ENCODE measurements at places on chromosomes 16 and 17.
A peak's percentile ranks its signal among the peaks of the same experiment; 100 is the strongest.

GRCh38 chr17:67399676-67400075 is 22.6 kb downstream of the PITPNC1 start:
- DNase-seq, result no peak

DNA sequence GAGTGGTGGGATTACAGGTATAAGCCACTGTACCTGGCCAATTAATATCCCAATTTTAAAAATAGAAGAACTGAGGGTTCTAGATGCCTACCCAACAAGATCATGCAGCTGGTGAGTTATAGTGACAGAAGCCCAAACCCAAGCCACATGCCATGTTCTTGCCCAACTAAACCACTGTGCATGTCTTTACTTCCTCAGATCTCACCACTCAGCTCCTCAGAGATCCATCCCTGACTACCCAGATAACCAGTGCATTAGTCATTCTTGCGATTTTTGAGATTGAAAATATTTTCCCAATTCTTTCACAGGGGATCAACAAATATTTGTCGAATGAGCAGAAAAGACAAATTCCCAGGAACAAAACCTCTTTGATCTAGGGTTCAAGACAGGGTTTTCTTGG is 303.1 kb downstream of the CBLN1 start:
- DNase-seq, result no peak

DNA sequence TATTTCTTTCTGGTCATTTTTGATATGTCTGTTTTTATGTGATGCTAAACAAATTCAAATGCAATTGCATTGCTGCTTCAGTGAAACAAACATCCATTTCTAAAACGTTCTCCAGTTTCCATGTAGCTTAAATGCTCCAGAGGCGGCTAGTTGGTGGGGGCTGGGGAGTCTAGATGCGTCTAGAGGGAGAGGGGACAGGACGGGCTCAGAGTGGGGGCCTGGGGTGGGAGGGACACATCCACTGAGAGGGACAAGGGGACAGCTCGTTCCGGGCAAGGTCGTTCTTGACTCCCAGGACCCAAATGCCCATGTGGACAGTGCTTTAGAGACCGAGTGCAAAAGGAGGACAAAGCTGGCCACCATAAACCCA is 102.3 kb downstream of the FOXL1 start:
- no peak for DNase-seq

DNA sequence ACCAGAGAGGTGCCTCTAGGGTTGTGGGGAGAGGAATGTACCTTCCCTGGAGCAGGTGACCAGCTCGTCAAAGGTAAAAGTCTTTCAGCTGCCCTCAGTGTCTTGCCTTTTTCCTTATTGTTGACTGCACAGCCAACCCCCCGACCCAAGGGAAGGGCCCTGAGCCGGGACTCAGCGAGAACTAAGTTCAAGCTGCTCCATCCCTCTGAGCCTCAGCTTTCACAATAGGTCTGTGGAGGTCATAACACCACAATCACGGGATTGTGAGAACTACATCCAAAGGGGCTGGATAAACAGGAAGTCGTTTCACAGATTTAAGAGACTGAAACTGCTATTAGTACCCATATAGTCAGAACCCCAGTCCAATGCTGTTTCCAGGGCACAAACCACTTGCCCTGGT is 2.6 kb upstream of the KRT36 start:
- no peak for DNase-seq

DNA sequence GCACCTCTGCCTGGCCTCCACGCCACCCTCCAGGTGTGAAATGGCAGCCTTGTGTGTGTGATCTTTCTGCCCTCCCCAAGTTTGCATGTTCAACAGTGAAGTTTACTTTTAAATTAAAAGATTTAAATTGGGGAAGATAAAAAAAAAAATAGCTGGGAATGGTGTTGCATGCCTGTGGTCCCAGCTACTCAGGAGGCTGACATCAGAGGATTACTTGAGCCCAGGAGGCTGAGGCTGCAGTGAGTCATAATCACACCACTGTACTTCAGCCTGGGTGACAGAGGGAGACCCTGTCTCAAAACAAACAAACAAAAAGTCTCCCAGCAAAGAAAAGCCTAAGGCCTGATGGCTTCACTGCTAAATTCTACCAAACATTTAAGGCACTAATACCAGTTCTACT is 35.4 kb upstream of the RNF43 start:
- DNase-seq, result no peak

GRCh38 chr17:43443381-43443780 is 40.4 kb upstream of the DHX8 start:
- DNase-seq, result no peak

DNA sequence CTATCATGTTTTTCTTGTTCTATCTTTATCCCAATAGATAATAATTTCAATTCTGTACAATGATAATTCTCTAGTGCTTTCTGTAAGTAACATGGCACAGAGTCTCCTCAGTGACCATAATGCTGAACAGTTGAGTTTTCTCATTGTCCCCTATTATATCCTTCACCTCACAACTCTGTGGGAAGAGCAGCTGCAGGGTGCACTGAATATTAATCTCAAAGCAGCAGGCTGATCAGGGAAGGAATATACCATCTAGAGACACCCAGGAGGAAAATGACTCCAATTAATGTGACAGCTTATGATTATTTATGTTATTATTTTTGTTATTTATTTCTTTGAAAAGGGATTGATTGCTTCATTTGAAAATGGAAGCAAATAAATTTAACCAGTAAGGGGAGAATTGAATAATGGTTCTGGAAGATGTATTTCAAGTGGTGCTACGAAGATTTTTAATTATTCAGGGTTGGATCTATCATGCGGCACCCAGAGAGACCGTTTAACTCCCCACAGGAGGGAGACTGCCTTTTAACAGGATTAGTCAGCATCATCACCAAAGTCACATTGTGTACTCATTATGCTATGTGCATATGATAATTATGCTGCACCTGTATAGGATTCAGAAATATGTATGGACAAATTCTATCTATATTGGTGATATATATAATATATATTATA is 1015.7 kb upstream of the GOT2 start:
- no peak for DNase-seq

GRCh38 chr17:81832608-81833159 is 407 bp downstream of the MCRIP1 start:
- DNase-seq, result peak; percentile 46

DNA sequence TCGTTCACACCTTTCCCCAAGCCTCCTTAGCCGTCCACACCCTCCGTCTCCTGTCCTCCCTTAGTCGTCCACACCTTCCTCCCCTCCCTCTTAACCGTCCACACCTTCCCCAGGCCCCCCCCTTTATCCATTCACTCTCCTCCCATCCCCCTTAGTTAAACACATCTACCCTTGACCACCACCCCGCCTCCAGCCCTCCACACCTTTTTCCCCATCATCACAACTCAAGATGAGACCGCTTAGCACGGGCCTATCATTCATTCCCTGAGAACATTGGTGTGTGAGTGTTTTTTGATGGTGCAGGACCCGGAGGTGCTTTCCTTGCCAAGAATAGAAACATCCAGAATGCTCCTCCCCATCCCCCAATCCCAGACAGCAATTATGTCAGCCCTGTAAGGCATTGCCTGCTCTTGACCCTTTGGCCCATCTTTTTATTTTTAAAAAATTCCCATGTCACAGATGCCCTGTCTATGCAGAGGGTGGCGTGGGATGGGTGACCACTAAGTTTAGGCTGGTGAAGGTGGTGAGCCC is 1.4 kb downstream of the TENT4B start:
- DNase-seq, result no peak

- no peak for DNase-seq
Measured at GRCh38 chr17:77513045-77513444, 372.3 kb downstream of the SEC14L1 start.

DNA sequence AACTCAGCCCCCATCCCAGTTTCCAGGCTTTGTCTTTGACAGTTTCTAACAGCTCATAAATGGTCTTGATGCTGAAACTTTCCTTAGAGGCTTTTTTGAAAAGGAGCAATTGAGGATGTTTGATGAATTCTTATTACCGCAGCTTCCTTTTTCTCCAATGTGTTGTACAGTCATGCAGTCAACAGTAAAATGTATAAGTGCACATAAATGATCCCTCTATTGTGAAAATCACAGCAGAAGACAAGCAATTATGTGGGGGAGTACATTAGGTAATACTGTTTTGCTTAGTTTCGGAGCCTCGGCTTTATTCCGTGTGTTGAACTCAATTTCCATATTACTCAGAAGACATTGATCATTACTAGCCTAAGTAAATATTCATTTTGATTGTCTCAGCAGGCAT is 673.7 kb downstream of the CDH8 start:
- DNase-seq, result no peak

GRCh38 chr17:17874478-17874877 is 37.7 kb upstream of the SREBF1 start:
- no peak for DNase-seq

- DNase-seq, result no peak
Measured at GRCh38 chr16:80741724-80742123, 62.7 kb downstream of the CDYL2 start.

DNA sequence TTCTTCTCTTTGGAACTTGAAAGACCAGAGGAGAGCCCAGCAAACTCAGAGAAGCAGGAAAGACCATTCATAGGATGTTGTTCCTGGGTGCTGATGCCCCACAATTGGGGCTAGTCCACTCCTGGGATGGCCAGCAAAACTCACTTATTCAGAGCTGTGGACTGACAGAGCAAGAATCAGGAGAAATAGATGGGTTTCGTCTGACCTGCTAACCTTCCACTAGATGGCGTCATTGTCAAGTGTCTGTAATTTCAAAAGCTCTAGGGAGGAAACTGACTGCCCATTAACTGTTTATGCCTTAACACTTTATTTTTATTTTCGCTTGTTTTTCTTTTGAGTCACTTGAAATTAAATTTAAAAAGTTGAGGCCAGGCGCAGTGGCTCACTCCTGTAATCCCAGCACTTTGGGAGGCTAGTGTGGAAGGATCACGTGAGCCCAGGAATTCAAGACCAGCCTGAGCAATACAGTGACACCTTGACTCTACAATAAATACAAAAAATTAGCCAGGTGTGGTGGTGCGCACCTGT is 28.7 kb upstream of the MILR1 start:
- DNase-seq, result no peak

- no peak for DNase-seq
Measured at GRCh38 chr17:39400547-39401411, 647 bp downstream of the FBXL20 start.

- DNase-seq, result no peak
Measured at GRCh38 chr17:17698869-17699351, 17.7 kb downstream of the RAI1 start.

DNA sequence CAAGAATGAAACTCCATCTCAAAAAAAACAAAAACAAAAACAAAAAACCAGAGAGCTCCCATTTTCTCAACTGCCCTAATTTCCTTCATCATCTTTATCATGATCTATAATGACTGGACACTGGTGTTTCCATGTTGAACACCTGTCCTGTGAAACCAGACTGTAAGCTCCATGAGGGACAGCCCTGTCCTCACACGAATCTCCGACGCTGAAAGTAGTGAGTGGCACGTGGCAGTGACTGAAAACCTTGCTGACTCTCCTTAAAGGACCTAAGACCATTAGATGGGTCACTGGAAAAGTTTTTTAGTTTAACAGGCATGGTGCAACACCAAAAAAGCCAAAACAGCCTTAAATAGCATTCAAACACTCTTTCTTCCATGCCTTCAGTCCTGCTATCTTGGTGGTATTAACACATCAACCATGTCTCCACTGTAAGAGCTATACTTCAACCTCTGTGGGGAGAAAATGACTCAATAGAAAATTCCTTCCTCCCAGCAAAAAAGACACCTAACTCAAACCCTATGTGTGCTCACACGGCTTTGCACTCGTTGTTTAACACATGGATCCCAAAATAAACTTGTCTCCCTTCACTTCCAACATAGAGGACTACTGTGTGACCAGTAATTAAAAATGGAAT is 8.3 kb downstream of the AXIN2 start:
- DNase-seq, result no peak

DNA sequence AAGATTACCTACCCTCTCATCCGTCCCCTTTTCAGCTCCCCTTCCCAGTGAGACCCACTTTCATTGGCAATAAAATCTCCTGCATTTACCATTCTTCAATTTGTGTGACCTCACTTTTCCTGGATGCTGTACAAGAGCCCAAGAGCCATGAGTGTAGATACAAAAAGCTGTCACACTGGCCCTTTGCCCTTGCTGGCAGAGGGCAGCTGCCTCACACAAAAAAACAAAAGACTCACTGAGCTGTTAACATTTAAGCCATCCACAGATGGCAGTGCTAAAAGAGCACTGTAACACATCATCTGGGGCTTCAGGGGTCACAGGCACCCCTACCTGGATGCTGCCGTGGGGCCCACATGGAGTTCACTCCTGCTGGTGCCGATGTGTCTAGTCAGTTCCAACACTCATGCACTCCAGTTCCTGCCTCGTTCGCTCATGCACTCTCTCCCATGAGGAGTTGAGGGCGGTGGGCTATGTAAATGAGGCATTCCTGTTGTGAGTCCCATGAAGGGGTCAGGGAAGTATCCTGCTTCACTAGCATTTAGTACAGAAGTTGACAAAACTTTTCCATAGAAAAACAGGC is 123.1 kb downstream of the CA10 start:
- DNase-seq, result no peak

DNA sequence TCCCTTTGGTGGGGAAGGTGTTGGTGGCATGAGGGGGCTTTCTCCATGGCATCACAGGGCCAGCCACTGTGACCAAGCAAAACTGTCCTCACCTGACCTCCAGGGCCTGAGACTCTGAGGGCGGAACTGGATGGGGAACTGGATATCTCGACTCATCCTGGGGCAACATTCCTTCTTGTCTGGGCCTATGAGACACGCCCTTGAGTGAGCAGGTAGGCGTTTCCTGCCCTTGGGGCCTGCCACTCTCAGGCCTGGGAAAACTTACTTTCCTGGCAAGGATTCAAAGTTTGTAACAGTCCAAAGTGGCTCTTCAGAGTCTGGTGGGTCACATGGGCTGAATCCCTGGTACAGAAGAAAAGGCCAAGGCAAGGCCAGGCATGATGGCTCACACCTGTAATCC is 9.6 kb downstream of the MT1X start:
- no peak for DNase-seq

- DNase-seq, result no peak
Measured at GRCh38 chr17:19579192-19579761, 45.6 kb downstream of the SLC47A1 start.

- no peak for DNase-seq
Measured at GRCh38 chr17:2854143-2855055, 58.2 kb downstream of the RAP1GAP2 start.

- DNase-seq, result no peak
Measured at GRCh38 chr16:86002178-86002900, 103.4 kb downstream of the IRF8 start.

DNA sequence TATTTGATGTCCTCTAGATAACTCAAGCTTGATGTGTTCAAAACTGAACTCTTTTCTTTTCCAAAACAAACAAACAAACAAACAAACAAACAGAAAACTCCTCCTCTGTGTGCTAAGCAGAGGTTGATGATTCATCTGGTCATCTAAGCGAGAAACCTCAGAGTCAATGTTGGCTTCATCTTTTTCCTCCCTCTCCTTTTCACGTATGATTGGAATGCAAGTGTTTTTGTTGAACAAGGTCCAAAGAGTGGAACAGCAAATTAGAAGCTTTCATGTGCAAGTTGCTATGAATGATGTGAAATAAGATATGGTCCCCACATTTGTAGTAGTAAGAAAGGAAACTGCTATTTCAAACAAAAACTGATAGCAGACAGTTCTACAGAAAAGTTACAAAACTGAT is 52.5 kb downstream of the TBX4 start:
- no peak for DNase-seq

GRCh38 chr17:67211742-67212141 is 33.3 kb downstream of the HELZ start:
- DNase-seq, result no peak
